Tibial artery (tissue), 4 donors: ENCODE measurements at places on chromosomes 5 and 9.

DNA sequence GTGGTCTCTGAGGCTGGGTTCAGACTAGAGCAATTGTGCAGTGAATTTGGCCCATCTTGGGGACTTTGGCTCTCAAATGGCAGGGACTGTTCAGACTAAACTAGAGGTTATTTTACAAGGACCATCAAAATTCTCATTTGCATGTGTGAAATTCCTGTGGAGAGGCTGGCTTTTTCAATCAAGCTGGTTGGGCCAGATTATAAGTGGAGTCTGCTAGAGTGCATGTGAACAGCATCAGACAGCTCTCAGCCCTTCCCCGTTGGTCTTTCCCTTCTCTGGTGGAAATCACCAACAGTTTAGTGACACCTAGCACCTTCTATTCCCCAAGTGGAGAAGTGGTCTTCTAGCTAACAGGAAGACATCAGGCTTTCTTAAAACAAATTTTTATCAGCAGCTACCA lies 301.3 kb downstream of the CWC27 start:
- DNase-seq: no peak

GRCh38 chr5:66558560-66558959 lies 37.6 kb upstream of the MAST4 start:
- DNase-seq: no peak

DNA sequence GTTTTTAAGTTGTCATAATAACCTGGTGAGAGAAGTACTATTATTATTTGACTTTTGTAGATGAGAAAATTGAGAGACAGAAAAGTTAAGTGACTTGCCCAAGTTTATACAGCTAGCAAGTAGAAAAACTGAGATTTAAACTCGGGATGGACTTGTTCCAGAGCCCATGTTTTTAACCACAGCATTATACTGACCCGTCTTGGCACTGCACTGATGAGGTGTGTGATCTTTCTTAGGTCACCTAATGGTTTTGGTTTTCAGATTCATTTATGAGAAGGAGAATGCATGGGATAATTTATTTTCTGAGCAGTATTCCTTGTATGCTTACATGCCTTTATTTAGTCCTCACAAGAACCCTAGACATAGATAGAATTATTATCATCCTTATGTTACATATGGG lies 201.8 kb upstream of the CDKN2B start:
- DNase-seq: no peak

GRCh38 chr5:39120052-39120420 lies 45.8 kb upstream of the RICTOR start:
- DNase-seq: no peak

GRCh38 chr9:28883234-28883633 lies 1310.0 kb upstream of the C9orf72 start:
- no peak for DNase-seq

GRCh38 chr9:31486630-31487029 lies 897.8 kb upstream of the ACO1 start:
- no peak for DNase-seq

- DNase-seq: no peak
Observed at GRCh38 chr9:121997791-121998190, 95.3 kb downstream of the TTLL11 start.

DNA sequence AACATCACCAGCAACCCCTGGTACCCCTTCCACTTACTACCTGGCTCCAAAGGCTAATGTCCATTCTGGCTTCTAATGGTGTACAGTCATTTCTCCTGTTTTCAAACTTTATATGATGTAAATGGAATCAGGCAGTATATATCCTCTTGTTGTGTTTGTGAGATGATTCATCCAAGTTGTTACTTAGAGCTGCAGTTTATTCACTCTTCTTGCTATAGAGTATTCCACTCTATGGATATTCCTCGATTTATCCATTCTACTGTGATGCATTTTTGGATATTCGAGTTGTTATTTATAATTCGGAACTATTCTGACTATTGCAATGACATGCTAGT lies 32.4 kb downstream of the IRF1 start:
- no peak for DNase-seq

DNA sequence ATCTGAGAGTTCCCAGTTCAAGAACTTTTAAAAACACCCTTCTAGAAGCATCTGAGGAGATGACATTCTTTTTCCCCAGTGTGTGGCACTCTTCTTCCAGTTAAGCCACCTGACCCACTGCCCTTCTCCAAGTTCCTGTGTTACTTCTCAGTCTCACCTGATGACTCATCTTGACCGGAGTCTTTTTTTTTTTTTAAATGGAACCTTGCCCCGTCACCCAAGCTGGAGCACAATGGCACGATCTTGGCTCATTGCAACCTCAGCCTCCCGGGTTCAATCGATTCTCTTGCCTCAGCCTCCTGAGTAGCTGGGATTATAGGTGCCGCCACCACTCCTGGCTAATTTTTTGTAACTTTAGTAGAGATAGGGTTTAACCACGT lies 224.1 kb upstream of the DAB2 start:
- DNase-seq: no peak

DNA sequence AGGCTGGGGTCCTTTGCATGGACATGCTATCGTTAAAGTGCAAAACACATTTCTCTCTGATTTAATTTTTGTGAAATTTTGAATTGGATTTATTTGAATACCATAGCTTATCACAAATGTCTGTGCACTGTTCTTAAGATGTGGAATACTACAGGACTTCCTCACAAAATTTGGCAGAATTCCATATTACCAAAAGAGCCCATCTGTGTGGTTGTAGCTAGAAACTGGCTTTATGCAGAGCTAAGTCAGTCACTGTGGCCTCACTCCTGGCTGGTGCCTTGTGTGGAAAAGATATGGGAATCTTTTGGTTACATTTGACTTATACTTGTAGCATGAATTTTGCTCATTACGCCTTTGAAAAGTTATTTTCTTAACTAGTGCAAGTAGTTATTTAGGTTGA lies 35.5 kb downstream of the ACO1 start:
- no peak for DNase-seq

DNA sequence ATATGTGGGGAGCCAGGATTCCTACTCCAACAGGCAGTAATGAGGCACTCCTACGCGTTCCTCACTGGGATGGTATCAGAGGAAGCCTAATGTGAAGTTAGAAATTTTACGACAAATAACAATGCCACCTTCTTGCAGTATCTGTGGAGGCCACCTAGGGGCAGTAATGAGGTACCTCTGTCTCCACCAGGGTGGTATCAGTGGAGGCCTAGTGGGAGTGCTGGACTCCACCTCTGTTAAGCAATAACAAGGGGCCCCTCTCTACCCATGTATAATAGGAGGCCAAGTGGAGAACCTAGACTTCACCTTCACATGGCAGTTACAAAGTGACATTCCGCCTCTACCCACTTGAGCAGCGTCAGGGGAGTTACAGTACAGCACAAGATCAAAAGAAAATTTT lies 147.9 kb downstream of the PLPPR1 start:
- DNase-seq: no peak

- DNase-seq: peak; percentile 67
Observed at GRCh38 chr5:43065948-43066798, 26.1 kb upstream of the ANXA2R start.

- DNase-seq: no peak
Observed at GRCh38 chr5:43074987-43075318, 34.8 kb upstream of the ANXA2R start.

DNA sequence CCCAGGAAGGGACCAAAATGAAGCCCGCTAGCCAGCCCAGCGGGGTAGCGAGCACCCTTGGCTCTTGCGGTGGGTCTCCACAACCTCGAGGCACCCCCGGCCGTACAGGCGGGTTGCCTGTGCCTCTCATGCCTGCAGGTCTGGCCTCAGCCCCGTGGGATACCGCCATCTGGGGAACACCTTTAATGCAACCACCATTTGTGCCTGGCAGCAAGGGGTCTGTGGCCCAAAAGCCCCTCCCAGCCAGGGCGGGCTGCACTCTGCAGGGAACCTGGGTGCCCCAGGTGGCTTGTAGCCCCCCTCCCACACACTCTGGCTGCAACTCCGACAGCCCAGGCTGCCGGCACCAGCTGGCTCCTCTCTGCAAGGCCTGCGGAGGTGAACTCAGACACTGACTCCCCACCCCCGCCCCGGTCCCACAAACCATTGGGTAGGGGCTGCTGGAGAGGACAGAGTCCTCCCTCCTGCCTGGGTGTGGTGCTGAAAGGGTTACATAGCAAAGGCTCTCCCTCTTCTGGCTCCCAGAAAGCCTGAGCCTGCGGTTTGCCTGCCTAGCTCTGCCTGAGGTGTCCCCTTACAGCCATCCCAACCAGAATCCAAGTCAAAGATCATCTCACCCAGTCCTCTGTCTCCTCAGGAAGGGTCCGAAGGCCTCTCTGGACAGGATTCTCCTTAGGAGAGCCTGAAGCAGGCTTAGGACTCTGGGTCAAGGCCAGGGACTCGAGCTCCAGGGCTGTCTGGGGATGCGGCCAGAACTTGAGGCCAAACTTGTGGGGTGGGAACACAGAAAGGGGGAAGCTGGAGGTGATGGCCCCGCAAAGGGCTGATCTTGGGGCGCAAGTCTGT lies 109.4 kb downstream of the PSD2 start:
- DNase-seq: peak; percentile 64

DNA sequence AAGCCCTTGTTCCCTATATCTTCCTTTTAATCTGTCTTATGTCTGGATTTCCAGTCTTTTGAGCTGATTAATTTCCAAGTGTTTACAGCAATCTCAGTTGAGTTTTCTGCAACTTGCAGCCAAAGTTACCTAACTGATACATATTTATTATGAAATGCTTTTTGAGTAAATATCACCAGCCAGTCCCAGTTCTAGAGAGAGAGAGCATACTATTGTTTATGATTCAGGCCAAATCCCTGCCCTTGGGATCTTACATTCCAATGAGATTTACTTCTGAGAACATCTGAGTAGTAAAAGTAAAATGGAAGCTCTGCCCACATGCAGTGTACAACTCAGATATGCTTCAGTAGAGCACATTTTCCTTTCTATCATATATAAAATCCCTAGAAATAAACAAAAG lies 661.7 kb downstream of the KCTD16 start:
- DNase-seq: no peak

GRCh38 chr5:173228639-173229381 lies 6.2 kb downstream of the NKX2-5 start:
- DNase-seq: no peak

DNA sequence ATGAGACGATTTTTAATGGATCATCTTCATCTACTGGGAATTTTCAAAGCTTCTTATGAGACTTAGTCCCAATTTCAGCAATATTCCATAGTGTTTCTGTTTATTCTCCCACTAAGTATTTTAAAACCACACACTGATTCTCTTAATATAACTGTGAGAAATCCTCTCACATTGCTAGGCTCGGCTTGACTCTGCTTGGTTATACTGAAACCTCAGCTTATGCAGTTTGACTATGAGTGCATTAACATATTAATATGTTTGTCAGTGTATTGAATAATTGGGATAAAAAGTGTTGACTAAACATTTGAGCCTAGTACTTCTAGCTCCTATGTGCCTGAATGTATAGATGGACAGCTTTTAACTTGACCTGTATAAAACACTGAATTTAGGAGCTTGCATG lies 298.5 kb upstream of the IZUMO3 start:
- DNase-seq: no peak

DNA sequence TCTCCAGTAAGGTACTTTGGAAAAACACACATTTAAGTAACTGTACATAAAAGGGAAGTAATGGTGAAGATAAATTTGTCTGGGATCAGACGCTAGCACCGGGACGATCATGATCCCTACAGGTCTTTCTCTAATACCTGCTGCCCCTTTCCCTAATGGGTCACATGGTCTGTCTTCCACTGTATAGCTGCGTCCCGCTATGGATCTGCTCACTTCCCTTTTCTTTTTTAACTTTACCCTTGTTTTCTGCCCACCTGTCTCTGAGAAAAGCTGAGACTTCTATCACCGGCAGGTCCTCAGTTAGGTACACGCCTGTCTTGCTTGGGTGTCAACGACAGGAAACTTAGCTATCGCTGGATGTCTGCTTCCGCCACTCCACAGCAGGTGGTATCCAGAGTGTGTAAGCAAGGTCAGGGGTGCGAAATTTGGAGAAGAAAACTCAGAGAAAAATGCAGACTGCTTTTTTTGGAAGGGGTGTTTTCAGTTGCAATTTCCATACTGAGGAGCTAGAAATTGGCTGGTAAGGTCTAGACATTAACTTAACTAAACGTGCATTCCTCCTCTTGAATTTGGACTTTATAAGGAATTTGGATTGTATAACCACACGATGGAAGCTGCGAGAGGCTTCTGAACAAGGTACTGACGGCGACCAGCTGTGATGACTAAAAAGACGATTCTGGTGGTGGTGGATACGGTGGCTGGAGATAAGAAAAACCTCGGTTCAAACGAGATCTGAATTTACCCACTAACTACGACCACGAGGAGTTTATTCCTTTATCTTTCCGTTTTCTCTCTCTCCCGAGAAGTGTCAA lies 1.1 kb upstream of the ICE1 start:
- no peak for DNase-seq

DNA sequence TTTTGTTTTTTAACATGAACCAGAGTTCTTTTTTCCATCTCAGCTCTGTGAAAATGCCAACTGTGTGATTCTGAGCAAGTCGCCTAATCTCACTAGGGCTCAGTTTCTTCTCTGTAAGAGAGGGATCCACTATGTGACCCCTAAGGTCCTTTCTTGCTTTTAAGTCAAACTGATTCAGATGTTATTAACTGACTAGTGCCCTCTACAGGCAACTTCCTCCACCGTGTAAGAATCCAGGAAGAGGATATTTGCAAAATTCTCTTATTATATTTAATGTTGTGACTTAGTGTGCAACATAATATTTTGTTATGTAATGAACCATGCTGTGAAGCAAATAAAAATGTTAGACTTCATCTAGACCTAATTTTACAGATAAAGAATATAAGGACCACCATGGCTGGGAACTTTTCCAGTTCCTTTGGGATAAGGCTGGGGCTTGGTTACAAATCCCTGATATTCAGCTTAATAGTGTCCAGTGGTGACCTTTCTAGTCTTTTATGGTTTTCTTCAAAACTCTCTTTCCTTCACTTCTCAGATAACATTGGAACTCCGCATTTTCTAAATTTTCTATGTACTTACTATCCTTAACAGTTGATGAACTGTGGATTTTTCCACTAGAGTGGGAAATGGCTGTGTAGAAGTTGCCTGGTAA lies 244.7 kb downstream of the PIK3R1 start:
- peak; percentile 34 for DNase-seq

DNA sequence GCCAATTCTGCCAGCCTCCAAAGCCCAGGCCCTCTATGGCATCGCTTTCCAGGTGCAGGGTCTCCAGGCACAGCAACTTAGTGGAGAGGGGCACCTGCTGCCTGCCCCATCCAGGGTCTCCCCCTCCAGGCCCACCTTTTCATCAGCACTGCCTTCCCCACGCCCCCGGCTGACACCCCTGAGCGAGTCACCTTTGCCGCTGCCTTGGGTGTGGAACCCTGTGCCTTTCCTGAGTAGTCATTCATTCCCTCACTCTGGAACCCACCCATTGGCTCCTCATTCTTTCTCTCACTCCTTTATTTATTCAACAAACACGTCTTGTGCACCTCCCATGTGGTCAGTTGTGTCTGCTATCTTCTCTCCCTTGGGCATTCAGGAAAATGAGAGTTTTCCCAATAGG lies 14.5 kb upstream of the RPL26L1 start:
- DNase-seq: peak; percentile 12

GRCh38 chr5:21684992-21685391 lies 1168.2 kb downstream of the CDH12 start:
- no peak for DNase-seq

- DNase-seq: no peak
Observed at GRCh38 chr9:2567922-2568321, 53.7 kb upstream of the VLDLR start.

- DNase-seq: no peak
Observed at GRCh38 chr9:16241231-16241630, 629.2 kb downstream of the BNC2 start.
